Erythroblast (primary cell): ENCODE measurements at places on chromosomes 16 and 17.

- DNase-seq, result no peak
Observed at GRCh38 chr16:83911290-83911689, 12.4 kb downstream of the MLYCD start.

- no peak for DNase-seq
Observed at GRCh38 chr17:42833767-42834422, 698 bp downstream of the PSME3 start.

DNA sequence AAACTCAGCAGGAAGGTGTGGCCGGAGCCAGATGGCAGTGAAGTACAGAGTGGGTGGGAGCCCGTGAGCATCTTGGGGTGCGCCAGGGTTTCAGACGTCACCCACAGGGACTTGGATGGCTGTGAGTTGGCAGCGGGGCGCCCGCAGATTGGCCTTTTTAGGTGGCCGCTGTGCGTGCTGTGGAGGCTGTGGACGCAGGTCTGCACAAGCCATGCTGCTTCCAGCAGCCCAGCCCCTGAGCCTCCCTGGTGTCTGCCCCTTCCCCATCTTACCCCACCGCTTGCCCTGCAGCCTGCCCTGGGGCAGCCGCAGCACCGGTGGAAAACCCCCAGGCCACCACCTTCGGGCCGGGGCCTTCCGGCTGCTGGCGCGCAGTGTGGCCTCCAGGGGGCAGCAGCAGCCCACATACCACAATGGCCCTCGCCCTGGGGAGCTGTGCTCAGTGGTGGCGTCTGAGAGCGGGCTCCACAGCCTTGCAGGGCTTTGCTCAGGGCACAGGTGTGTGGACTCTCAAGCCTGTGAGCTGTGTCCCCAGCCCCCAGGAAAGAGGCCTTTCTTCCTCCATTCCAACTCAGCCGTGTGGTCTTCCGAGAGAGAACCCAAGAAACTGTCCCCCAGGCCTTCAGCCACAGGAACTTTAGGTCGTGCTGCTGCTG, 11.8 kb downstream of the ENDOV start:
- DNase-seq, result peak; percentile 84

DNA sequence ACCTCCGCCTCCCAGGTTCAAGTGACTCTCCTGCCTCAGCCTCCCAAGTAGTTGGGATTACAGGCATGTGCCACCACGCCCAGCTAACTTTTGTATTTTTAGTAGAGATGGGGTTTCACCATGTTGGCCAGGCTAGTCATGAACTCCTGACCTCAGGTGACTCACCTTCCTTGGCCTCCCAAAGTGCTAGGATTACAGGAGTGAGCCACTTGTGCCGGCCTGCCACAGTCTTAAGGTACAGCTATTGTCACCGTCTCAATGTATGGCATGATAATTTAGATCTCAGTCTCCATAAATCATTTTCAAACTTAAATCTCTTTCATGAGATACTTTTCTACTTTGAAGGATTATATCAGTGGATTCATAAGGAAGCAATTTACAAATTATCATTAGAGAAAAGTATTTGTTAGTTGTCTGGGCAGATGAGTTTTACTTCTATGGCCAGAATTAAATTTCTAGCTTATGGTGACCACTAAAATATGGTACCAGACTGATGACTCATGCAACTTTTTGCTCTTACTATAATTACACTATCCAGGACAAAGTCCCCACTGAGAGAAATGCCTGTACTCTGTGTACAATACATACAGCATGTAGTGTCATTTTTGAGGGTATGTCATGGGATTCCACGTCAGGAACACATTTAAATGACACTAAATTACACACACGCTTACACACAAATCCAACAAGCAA, 1230.3 kb upstream of the GOT2 start:
- no peak for DNase-seq

DNA sequence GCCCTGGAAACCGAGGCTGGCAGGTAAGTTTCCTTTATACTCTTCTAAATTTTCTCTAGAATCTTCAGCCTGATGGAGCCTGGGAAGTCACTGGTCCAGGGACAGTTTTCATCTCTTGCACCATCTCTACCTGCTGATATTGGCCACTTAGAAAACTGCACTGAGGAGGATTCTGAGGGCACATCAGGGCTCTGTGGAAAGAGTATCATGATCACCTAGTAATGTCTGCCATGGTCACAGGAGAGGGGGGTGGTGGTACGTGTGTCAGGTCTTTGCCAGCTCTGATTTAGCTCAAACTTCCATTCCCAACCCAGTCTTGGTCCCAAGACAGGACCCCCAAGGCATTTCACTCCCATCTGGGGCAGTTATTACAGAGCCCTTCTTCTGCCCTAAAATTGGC, 35.2 kb upstream of the DOC2B start:
- no peak for DNase-seq

DNA sequence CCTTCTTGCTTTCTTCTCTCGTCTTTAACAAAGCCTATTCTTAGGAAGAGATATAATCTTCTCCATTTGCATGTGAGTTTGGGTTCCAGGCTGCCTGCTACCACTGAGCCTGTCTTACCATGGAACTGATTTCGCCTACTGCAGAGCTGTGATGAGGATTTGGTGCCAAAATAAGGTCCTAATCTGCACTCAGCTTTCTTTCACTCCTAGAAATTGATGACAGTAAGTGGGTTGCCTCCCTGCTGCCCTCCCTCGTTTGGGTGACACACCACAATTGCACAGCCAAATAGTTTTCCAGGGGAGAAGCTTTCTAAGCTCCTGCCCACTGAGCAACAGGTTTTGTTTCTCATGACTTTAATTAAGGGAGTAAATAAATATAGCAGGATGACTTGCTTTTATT, 25.1 kb upstream of the ASIC2 start:
- no peak for DNase-seq

DNA sequence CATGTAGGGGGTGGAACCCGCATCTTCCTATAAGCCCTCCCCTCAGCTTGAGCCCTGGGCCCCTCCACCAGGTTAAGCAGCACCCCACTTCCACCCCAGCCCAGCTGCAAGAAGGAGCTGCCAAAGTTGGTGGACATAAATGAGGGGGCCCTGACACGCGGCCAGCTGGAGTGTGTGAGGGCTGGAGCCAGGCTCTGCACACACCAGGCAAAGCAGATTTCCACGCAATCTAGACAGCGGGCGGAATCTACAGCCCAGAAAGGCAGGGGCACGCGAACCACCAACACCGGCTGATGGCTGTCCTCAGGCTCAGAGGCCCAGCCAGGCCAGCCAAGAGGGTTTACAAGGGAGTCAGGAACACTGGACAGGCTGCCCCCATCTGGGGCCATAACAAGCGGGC, 171.2 kb downstream of the ZNF423 start:
- DNase-seq, result no peak

GRCh38 chr16:17313085-17313611, 157.6 kb downstream of the XYLT1 start:
- no peak for DNase-seq

GRCh38 chr17:4679658-4680057, 24.3 kb downstream of the PELP1 start:
- DNase-seq, result no peak

GRCh38 chr16:10961231-10961630, 16.9 kb downstream of the CLEC16A start:
- DNase-seq, result no peak

DNA sequence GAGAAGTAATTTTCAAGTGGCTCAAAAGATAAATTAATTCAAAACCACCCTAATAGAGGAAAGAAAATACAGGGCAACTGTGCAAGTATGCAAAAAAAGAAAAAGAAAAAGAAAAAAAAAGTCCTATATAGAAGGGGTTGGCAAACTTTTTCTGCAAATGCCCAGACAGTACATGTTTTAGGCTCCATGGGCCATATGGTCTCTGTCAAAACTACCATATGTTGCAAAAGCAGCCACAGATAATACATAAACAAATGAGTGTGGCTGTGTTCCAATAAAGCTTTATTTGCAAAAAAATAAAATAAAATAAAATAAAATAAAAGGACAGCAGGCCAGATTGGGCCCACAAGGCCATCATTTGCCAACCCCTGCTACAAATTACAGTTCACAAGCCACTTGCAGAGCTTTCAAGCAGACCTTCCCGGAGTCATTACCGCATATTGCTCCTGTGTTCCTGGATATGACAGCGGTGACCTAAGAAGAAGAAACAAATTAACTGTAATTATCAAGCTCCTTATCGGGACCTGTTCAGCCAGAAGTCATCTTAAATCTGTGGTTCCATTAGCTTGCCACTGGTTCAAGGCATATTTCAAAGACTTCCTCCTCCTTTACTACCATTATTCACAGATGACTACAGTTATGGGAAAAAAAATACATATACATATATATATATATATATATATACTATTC, 15.9 kb downstream of the ZC3H7A start:
- DNase-seq, result no peak

- no peak for DNase-seq
Observed at GRCh38 chr16:49528060-49528865, 154.7 kb downstream of the C16orf78 start.

- no peak for DNase-seq
Observed at GRCh38 chr17:21535686-21536375, 156.5 kb upstream of the KCNJ18 start.

- no peak for DNase-seq
Observed at GRCh38 chr16:56610609-56611111, 2.3 kb downstream of the MT2A start.

- DNase-seq, result no peak
Observed at GRCh38 chr17:60398227-60398959, 6.5 kb upstream of the USP32 start.

DNA sequence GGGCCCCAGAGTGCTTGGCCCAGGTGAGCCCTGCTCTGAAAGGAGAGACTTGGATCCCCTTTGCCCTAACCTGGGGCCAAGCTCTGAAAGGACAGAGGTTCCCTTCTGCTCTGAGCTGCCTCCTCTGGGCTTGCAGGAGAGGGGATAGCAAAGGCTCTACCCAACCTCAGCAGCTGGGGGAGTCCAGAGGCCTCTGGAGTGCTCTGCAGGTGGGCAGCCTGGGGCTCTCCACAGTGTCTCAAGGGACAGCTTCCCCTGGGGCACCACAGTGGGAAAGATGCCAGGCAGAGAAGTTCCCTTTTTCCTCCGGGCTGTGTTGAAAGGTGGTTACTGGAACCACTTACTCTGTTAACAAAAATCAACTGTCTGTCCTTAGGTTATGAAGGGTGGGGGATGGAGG, 48.2 kb upstream of the MGAT5B start:
- no peak for DNase-seq

- DNase-seq, result no peak
Observed at GRCh38 chr17:75160211-75160610, 5.9 kb upstream of the JPT1 start.

DNA sequence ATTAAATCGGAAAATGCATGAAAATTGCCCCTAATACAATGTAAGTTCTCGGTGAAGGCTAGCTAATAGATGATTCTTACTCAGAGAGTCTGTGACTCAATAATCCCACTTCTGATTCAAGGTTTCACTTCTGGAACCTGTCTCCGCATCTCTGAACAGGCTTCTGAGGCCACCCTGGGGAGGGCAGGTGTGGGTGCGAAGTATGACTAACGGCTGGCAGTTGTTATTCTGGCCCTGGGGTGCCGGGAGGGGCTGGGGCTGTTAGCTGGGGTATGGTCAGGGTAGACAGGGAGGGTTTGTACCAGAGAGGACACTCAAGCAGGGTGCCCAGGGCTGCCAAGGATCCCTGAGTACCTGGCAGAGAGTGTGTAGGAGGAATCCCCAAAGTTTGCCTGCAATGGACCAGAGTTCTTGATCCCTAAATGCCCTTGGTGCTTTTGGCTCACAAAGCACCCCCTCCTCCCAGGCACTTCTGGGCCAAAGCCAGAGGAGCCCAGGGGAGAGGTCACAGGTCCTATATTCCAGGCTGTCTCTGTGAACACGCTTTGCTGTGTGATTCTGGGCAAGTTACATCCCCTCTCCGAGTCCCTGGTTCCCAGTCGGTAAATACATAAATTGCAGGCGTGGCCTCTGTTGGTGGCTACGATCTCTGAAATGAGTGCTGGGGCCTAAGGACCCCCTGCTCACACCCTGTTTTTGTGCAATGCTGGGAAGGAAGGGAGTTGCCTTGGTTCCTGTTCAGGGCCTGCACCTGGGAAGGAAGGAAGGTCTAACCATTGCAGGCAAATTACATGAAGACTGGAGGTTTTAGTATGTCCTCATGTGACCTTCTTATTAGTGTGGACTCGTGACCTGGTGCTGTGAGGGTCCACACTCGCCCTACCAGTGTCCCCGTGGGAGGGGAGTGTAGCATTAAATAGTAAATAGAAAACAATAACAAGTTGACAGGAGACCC, 49.9 kb upstream of the CPNE2 start:
- no peak for DNase-seq

GRCh38 chr16:87806641-87807546, 41.1 kb upstream of the KLHDC4 start:
- DNase-seq, result peak; percentile 92

DNA sequence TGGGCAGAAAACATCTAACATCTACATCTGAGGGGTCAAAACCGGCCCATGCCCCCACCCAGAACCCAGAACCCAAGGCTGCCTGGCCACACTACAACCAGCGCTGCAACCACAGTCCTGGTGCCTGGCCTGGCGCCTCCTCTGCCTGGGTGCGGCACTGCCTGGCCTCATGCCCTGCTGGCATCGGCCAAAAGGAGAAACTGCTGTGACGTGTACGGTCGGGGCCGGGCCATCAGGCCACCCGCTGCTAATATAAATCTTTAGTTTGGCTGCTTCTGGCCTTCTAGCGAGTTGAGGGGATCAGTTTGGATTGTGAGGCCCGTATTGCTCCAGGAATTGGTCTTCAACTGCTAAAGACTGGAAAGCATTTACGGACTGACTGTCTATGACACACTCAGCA, 22.8 kb downstream of the TMEM204 start:
- DNase-seq, result no peak

DNA sequence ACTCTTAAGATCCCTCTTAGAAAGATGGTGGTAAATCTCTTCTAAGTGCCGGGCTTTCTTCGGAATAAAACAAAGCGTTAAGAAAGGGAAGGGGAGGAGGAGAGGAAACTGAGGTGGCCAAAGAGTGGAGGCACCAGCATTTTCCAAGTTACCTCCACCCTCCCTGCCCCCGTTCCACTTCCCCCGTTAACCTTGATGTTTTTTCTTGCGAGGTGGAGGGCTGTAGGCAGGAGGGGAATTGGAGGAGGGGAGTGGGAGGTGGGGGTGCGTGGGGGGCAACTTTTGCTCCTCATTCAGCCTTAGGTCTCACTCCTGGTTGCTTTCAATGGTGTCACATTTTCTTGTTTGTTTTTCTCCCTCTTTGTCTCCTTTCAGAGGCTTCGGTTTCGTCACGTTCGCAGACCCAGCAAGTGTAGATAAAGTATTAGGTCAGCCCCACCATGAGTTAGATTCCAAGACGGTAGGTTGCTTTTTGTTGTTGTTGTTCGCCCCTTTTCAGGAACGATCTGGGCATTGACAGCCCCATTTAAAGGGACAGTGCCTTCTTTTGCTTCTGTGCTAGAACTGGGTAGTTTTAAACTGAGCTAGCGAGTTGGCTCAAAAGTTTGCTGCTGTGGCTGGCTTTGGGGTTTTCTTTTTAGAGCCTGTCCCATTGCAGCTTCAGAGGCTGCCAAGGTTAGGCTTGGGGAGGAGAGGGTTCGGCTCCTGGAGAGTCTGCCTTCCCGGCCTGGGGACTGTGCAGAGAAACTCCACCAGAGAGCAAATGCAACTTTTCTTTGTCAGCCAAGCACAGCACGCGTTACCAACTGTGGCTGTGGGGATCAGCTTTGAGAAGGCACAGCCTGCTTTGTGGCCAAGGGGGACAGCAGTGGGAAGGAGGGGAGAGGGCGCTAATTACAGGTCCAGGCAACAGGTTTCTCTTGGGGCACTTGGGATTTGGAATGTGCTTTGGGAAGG, 1.9 kb downstream of the MSI2 start:
- DNase-seq, result peak; percentile 70

- DNase-seq, result peak; percentile 73
Observed at GRCh38 chr17:43994272-43995149, 9.9 kb upstream of the NAGS start.
